8988T (cell line): ENCODE measurements at places on chromosomes 7 and 10.

DNA sequence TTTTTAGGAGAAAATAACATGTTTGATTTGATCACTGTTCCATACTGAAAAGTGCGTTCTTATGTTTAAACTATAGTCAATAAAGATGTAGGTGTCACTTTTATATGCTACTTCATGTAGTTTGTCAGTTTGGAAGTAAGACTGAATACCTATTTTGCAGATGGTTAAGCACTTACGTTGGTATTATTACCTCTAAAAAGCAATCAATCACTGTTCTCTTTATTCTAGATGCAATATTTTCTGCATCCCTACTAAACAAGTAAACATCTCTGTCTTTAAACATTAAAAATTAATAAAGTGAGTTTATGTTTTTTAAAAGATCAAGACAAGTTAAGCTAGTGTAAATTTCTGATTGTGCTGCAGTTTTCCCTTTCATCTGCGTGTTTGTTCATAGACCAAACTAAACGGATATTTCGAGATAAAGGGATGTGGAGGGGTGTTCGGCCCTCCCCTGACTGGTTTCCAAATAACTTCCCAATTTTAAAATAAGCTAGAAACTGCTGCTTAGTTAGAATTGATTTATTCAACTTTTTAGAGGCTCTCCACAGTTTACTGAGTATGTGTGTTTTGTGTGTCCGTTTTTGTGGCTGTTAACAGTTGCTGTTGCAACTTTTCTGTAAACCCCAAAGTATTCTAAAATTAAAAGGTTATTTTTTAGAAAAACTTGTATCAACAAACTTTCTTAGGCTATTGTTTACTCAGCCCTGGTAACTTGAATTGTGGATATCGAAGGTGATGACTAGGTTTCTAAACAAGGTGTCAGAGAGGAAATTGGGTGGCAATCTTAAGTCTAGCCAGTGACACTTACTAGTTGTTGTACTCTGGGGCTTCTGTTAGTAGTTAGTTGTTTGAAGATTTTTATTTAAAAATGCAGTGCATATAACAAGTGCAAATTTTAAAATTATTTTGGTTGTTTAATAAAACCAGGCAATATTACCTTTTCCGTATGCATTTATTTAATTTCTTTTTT, 974 bp downstream of the KIF11 start:
- DNase-seq, result no peak

DNA sequence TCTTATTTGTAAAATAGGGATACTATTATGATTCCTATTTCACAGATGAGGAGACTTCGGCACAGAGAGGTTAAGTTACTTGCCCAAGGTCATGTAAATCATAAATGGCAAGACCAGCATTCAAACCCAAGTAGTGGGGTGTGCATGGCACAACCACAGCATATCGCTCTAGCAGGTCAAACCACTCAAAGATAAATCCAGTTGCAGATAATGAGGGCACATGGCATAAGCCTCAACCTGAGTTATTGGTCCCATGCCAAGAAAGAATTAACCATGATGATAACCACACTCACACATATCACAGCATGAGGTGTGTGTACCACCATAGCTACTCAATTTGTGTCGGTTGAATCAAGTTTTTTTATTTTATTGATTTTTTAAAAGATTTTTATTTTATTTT, 180.5 kb downstream of the CREB5 start:
- DNase-seq, result no peak

DNA sequence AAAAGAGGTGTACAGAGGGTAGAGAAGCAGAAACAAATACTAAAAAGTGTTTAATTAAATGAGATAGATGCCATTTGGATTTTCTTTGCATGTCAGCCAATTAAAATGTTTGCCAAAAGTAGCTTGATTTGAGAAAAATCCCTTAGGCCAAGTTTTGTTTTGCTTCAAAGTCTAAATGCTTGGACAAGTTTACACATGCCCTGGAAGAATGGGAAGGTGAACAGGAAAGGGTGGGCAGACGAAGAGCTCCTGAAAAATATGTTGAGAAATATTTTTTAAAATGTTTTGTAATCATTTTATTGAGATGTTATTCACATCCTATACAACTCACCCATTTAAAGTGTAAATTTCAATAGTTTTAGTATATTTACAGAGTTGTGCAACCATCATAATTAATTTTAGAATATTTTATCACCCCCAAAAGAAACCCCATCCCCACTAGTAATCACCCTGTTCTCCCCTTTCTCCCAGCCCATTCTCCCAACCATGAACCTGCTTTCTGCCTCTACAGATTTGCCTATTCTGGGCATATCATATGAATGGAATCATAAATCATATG, 98.5 kb upstream of the ANK3 start:
- DNase-seq, result no peak

GRCh38 chr10:32988604-32989003, 30.6 kb upstream of the ITGB1 start:
- DNase-seq, result no peak

- DNase-seq, result peak; percentile 34
These were observed 421 bp downstream of the SMURF1 start for GRCh38 chr7:99143521-99143852.

GRCh38 chr7:4113976-4114375, 568.1 kb upstream of the FOXK1 start:
- DNase-seq, result no peak
